ENCODE measurements at places on chromosomes 1 and 21.

- DNase-seq, result no peak
Observed at GRCh38 chr1:116393792-116394191, 20.7 kb downstream of the ATP1A1 start.

- no peak for DNase-seq
Observed at GRCh38 chr1:164754088-164754600, 195.2 kb downstream of the PBX1 start.

DNA sequence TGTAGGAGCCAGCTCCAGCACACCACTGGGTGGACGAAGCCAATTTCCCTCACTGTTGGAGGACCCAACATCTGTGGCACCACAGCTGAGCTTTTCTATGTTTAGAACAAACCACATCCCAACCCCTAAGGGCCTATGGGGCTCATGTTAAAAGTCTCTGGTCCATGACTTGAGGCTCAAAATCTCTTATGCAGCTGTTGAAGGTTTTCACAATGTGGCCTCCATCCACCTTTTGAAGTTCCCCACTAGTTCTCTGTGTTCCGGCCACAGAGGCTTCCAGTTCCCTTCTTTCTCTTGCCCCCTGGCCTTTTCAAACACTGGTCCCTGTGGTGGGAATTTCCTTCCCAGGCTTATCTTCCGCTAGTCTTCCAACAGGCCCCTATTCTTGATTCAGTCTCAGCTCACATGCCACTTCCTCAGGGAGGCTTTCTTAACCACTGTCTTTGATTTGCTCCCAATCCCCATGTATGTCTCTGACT lies 3.9 kb upstream of the IFNLR1 start:
- DNase-seq, result no peak

GRCh38 chr1:21823206-21823979 lies 11.3 kb downstream of the LDLRAD2 start:
- DNase-seq, result peak; percentile 69

Measured in spleen (tissue), 13 donors.